ENCODE measurements at places on chromosomes 7 and 10. TPM values are rescaled to one million over a fixed set of nuclear protein-coding genes. Genes with fewer than 3 reads are reported as not detected.

DNA sequence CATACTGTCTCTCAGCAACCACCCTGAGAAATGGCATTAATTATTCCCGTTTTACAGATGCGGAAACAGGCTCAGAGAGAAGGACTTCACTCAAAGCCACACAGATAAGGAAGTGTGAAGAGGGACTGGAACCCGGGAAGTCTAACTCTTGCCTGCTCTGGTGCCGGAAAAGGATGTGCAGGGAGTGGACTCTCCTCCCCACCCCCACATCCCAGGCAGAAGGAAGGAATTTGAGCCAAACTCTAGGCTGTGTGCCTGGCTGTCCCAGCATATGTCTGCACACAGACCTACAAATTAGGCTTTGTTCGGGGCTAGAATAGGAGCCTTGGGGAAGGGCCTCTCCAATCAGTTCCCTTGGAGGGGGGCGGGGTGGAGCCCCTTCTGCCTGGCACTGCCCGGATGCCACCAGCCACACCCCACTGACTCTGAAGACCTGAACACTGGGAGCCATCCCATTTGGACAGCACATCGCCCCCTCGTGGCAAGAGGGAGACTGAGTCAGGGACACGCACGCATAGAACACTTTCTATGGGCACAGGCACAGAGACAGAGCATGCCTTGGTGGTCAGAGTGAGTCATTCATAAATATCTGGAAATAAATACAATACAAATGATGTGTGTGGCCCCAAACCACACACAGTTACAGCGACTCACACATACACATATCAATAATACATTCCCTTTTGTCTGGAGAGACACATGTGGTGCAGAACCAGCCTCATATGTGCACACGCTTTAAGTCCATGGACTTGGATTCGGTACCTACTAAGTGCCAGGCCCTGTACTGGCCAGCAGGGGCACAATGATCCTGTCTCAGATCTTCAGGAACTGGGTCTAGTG lies 13.1 kb downstream of the LZTS2 start:
- peak; percentile 59 for DNase-seq
- H3K36me3 ChIP-seq, result no peaks in the 10 kb centered on the region
- peaks cover 44% of the 10 kb centered on the region for H3K27me3 ChIP-seq
- H3K4me1 ChIP-seq, result peaks cover 11% of the 10 kb centered on the region
- H3K27ac ChIP-seq, result no peak overlapping the region

GRCh38 chr10:13143766-13144165 lies 17.6 kb upstream of the MCM10 start:
- peak overlapping the region; percentile 27 for H3K27ac ChIP-seq
- no peaks in the 10 kb centered on the region for H3K4me1 ChIP-seq
- DNase-seq, result no peak
- no peak overlapping the region for H3K4me3 ChIP-seq
- H3K27me3 ChIP-seq, result no peaks in the 10 kb centered on the region

DNA sequence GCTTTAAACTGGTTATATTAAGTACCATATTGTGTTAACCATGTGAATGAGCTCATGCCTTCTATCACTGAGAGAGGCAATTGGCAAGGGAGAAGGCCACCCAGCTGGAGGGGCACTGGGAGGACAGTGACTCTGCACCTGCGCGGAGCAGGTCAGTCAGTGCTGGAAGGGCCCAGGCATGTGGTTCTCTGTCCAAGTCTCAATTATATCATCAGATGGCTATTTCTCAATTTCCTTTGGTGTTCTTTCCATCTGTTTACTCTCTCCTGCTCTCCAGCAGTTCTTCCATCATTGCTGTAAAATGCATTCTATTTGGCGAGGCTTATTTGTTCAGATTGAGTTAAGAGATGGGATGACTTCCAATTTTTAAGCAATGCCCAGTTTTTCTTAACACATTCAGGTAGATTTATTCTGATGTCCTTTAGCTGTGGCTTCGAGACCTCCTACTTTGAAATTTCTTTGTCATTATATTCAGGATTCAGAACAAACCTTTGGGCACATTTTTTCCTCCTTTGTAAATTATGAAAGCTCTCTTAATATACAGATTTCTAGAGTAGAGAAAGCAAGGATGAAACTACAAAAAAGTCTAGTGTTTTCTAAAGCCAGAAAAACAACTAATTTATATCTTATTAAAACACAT lies 159.3 kb downstream of the BMPER start:
- H3K27ac ChIP-seq, result no peak overlapping the region
- no peak overlapping the region for H3K4me3 ChIP-seq
- no peaks in the 10 kb centered on the region for H3K27me3 ChIP-seq
- no peaks in the 10 kb centered on the region for H3K36me3 ChIP-seq
- no peaks in the 10 kb centered on the region for H3K4me1 ChIP-seq

UBN2 gene
- polyA plus RNA-seq, result 2.9 TPM

ANKRD30A gene
- not detected for polyA plus RNA-seq

DNA sequence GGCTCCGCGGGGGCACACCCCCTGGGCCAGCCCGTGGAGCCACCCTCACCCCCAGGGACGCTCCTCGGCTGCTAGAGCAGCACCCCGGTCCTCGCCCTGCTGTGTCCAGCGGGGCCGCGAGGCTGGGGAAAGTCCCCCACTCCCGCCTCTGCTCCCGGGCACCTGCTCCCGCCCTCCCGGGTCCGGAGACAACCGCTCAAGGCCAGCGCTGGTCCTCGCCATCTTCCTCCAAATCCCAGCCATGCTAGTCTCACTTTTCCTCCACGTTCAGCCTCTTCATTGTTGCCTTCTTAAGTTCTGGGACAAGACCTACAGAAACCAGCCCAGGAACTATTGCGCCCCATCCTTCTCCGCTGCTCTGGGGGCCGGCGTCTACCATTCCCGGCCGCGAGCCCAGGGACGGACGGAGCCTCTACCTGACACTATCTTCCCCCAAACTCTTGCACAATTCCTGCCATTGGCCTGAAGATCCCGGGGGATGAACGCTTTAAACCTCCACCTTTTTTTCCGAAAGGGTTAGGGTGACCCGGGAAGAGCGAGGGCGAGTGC lies 4.8 kb upstream of the KCP start:
- H3K4me3 ChIP-seq, result peak overlapping the region; percentile 81
- H3K27me3 ChIP-seq, result peaks cover 34% of the 10 kb centered on the region
- H3K36me3 ChIP-seq, result no peaks in the 10 kb centered on the region
- H3K27ac ChIP-seq, result peak overlapping the region; percentile 25
- no peak for DNase-seq

GRCh38 chr10:28432210-28432676 lies 100.7 kb upstream of the WAC start:
- H3K4me1 ChIP-seq, result no peaks in the 10 kb centered on the region
- peak overlapping the region; percentile 18 for H3K4me3 ChIP-seq
- no peaks in the 10 kb centered on the region for H3K36me3 ChIP-seq
- H3K27ac ChIP-seq, result peak overlapping the region; percentile 81

DNA sequence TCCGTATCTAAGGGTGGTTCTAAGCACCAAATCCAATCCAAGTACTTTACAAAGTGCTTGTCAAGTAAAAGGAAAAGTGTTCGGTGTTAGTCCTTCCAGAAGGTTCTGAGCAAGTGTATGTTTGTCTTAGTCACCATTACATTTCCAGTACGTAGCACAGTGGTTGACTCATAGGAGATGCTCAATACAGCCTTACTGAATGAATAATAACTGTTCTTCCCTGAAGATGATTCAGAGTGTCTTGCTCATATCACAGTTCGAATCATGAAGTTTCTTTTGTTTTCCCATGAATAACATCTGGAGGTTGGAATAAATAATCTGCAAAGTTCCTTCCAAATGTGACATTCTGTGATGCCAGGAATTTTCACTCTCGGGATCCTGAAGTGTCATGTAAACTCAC lies 53.4 kb downstream of the WNT2 start:
- no peak for DNase-seq
- H3K27me3 ChIP-seq, result peaks cover 10% of the 10 kb centered on the region
- no peaks in the 10 kb centered on the region for H3K36me3 ChIP-seq
- no peak overlapping the region for H3K4me3 ChIP-seq

DNA sequence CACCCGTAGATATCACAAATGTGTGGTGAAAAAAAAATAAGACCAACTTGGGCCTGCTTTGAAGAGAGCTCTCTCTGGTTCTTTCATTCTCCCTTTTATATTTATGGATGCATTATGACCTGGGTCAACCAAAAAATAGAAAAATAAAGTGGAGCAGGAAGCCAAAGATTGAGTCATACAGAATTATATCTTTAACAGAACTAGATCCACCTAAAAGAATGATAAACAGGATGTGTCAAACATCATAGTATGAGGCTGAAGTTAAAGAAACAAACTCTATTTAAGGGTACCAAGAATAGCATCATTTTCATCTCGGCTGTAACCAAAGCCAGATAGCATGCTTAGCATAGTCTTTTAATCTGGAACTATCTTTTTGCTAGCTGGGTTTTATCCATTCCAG lies 28.8 kb upstream of the NMT2 start:
- peaks cover 24% of the 10 kb centered on the region for H3K27me3 ChIP-seq
- DNase-seq, result no peak
- H3K4me1 ChIP-seq, result no peaks in the 10 kb centered on the region

DNA sequence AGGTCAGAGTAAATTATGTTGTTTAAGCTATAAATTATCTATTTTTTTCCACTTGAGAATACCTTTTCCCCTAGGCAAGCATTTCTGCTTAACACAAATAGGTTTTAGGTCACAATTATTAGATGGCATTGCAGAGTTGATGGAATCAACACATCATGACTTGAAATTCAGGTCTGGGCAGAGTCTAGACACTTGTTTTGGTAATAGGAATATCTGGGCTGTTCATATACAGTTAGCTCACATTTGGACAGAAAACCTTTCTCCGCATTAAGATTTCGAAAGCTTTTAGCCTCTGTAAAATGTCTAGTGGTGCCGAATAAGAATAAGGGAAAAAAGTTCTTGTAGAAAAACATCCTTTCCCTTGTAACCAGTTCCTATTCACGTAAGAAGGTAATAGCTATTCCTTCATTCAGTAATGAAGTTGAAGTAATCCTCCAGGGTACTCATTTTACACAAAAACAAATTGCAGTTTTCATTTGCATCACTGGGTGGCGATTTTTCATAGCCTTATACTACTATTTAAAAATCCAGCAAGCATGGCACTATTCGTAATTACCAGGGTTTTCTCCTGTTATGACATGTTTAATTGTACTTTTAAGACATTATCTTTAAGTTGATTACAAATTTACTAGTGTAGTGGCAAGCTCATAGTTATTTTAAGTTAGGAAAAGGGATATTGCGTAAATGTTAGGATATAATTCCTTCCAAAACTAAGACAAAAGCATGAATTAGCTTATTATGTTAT lies 37.0 kb downstream of the RPA3 start:
- H3K27ac ChIP-seq, result peak overlapping the region; percentile 72
- peaks cover 8% of the 10 kb centered on the region for H3K36me3 ChIP-seq
- H3K4me3 ChIP-seq, result no peak overlapping the region

SPAG6 gene
- not detected for polyA plus RNA-seq

- no peaks in the 10 kb centered on the region for H3K4me1 ChIP-seq
- H3K27ac ChIP-seq, result no peak overlapping the region
- no peaks in the 10 kb centered on the region for H3K36me3 ChIP-seq
- H3K4me3 ChIP-seq, result no peak overlapping the region
- DNase-seq, result no peak
- peaks cover 4% of the 10 kb centered on the region for H3K27me3 ChIP-seq
These were observed 123.7 kb downstream of the VIPR2 start for GRCh38 chr7:159020987-159021386.

DNA sequence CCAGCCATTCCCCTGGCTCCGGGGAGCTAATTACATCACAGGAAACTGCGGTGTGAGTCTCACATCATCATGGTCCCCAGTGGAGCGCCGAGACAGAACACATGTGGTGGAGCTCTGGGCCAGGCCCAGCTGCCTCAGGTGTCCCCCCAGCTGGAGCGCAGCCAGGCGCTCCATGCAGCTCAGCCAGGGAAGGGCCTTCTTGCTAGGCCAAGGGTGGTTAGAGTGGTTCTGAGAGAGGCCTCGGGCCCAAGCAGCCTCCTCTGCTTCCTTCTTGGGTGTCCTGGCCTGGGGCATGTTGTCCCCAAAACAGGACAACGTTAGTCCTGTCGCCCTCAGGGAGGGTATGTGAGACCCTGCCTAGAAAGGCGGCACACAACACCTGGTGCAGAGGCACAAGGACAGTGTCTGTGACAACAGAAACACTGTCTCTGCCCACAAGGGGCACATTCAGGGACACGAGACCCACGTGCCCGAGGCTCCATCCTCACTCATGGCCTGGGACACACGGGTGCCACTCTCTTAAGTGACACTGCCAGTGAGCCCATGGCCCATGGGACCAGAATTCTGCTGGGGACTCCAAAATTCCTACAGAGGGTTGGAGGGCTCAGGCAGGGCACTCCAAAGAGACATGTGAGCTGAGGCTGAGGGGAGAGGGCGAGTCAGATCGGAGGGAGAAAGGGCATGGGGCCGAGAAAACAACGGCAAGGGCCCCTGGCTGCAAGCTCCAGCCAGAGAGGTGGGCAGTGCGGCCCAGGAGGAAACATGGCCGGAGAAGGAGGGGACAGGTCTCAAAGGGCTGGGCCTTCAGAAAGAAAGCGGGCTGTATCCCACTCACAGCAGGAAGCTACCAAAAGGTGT lies 37.0 kb upstream of the RET start:
- peaks cover 2% of the 10 kb centered on the region for H3K4me1 ChIP-seq
- H3K27ac ChIP-seq, result no peak overlapping the region
- no peak for DNase-seq
- no peak overlapping the region for H3K4me3 ChIP-seq
- H3K36me3 ChIP-seq, result peaks cover 3% of the 10 kb centered on the region

GRCh38 chr7:25950488-25951413 lies 201.2 kb upstream of the NFE2L3 start:
- peak overlapping the region; percentile 38 for H3K27ac ChIP-seq
- H3K36me3 ChIP-seq, result no peaks in the 10 kb centered on the region
- DNase-seq, result peak; percentile 81
- H3K4me3 ChIP-seq, result peak overlapping the region; percentile 89
- H3K4me1 ChIP-seq, result peaks cover 24% of the 10 kb centered on the region
- peaks cover 39% of the 10 kb centered on the region for H3K27me3 ChIP-seq

DNA sequence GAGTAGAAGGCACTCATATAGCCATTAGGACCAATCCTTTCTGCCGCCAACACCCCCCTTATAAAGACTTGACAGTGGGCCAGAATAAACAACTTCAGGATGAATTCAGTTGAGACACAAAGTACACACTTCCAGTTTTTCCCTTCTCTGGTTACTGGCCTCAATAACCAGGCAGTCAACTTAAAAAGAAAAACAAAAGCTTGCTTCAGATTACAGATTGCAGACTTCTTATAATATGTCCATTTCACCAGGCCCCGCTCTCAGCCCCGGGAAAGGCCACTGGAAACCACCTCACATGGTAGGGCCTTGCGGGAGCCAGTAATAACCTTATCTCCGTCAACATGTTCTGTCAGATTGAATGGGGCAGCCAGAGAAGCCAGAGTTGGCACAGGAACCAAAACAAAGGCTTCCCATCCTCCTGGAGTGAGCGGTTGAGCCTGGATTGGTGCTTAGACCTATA lies 108.8 kb downstream of the EGFR start:
- H3K27me3 ChIP-seq, result no peaks in the 10 kb centered on the region
- no peak for DNase-seq
- H3K36me3 ChIP-seq, result no peaks in the 10 kb centered on the region
- no peaks in the 10 kb centered on the region for H3K4me1 ChIP-seq
- H3K4me3 ChIP-seq, result no peak overlapping the region

GRCh38 chr10:24915304-24915703 lies 37.1 kb downstream of the PRTFDC1 start:
- no peak overlapping the region for H3K4me3 ChIP-seq
- H3K4me1 ChIP-seq, result no peaks in the 10 kb centered on the region
- no peaks in the 10 kb centered on the region for H3K36me3 ChIP-seq
- no peak overlapping the region for H3K27ac ChIP-seq
